ENCODE measurements at places on chromosomes 1 and 21.

- no peak for DNase-seq
Measured at GRCh38 chr1:188089461-188089860, 1260.7 kb downstream of the PLA2G4A start.

DNA sequence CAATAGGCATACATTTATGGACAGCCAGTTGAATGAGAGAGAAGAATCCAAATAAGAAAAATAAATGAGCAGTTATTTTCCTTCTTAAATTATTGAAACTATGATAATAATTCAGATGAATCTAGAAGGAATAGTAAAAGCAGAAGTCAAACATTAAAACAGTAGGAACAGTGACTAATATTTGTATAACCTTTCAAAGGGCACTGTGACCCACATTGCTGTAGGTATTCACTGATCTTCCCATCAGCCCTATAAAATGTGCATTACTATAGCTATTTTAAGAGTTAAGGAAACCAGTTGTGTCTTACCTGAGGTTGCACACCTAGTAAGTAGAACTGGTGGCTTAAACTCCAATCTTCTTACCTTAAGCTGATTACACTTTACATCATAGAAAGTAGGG, 102.8 kb upstream of the ARTN start:
- DNase-seq, result no peak

- DNase-seq, result no peak
Measured at GRCh38 chr1:17620448-17620847, 81.0 kb downstream of the ARHGEF10L start.

DNA sequence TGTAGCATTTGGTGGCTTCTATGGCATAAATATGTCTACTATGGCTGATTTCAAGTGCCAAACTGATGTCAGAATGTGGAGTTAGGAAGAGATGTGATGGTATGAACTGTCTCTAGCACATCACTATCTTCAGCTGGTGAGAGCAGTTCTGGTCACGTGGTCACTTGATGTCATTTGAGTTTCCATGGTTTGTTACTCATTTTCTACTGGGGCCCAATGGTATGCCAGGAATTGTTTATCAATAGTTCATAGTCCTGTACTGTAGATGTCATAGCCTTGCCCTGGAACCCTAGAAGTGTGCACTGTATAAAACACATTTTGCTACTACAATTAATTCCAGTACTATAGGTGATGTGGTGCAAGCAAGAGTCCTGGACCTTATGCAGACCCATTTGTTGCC, 153.7 kb downstream of the PDE4B start:
- DNase-seq, result no peak

DNA sequence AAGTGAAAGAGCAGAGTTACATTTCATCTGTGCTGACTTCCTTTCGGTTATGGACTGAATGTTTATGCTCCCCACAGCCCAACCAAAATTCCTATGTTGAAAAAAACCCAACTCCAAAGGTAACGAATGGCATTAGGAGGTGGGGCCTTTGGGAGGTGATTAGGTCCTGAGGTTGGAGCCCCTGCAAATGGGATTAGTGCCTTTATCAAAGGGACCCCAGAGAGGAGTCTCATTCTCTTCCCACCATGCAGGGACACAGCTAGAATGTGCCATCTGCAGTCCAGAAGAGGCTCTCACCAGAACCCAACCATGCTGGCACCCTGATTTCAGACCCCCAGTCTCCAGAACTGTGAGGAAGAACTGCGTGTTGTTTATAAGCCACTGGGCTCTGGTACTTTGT, 199.3 kb downstream of the TOMM20 start:
- no peak for DNase-seq

DNA sequence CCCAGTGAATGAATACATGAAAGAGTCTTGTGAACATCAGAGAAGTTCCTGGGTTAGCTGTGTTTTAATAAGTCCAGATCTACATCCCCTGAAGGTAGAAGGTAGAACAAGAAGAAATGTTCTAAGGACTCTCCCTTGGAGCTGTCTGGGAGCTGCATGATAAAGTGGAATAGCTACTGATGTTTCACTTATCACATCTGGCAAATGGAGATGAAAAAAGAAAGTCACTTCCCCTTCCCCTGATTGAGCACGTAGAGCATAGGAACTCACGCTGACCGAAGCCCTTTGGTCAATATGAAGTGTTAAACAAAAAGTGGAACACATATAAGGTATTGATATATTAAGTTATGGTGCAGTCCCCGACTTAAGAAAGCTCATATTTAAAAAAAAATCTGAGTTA, 53.2 kb upstream of the PARP1 start:
- no peak for DNase-seq

GRCh38 chr1:112712701-112713128, 2.4 kb downstream of the PPM1J start:
- DNase-seq, result no peak

- DNase-seq, result no peak
Measured at GRCh38 chr1:40931601-40932000, 47.9 kb upstream of the CTPS1 start.

DNA sequence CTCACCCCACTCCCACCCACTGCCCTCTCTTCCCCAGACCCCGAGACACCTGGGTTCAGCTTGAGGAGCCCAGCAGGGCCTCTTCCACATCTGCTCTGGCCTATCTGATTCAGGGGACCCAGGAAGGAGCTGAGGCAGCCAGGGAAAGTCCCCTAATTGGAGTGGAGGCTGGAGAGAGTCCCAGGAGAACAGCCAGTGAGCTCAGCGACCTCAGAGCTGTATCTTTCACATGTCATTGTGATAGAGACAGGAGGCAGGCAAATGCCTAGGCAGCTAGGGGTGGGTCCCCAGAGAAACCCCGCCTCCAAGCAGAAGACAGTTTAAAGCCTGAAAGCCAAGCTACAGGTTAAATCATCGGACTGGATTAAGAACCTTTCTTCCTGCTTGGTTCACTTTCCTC, 122.7 kb downstream of the MATN1 start:
- no peak for DNase-seq

DNA sequence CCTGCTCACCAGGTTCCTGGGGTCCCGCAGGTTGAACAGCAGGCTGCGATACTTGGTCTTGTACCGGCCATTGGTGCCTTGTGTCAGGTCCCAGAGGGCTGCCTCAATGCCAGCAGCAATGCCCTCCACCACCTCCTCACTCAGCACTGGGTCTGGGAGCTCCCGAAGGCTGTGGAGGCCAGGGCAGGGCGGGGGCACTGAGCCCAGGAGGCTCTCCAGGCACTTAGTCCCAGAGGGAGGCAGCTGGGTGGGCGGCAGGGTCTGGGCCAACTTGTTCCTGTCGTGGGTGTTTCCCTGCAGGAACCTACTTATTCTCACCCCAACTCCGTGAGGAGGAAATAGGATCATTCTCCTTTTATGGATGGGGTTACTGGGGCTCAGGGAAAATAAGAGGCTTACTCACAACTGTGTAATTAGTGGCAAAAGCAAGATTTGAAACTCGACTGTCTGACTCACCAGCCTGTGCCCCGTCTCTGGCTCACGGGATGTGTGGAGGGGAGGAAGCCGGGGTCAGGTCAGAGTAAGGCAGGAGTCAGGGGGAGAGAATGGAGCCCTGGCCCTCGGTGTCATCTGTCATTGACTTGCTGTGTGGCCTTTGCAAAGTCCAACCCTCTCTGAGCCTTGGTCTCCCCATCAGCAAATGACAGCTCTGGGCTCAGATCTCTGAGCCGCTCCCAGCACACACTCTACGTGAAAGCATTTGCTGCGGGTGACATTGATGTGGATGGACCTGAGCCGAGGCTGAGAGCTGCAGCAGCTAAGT, 17.2 kb downstream of the SPOCD1 start:
- peak; percentile 75 for DNase-seq

DNA sequence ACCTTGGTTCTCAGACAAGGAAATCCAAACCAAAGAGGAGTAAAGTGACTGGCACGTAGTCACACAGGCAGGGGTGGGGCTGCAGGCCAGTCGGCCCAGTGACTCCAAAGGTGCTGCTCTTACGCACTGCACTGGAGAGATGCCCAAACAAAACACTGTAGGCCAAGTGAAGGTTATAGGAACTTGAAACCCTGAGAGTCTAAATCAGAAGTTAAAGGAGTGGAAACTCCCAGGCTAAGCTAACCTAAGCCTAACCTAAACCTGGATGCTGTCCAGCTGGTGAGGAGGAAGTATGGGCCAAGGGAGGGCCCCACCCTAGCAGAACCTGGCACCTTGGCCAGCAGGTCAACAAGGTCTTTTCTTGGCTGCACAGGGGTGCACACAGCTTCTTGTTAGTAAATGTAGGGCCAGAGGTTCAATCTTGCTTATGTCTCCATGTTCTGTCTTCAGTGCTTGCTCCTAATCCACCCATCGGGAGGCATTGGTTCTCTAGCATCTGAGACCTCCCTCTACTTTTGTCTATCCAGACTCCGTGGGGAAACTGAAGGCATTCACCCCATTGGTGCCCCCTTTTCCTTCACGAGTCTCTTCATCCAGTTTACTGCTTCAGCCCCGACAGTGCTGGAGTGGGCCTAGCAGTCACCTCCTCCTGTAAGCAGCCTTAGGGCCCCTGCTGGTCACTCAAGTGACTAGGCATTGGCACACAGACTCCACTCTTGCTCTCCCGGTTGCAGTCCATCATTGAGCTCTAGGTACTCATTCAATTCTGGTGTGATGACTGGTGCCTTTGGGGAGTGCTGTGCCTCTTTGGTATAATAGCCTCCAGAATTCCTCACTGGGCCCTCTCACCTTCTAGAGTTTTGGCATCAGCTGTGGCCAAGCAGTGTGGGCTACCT, 12.9 kb upstream of the TMEM125 start:
- DNase-seq, result no peak

- DNase-seq, result no peak
Measured at GRCh38 chr1:161261261-161262235, 3.0 kb downstream of the PCP4L1 start.

GRCh38 chr1:26127235-26128163, 15.9 kb downstream of the PDIK1L start:
- no peak for DNase-seq

GRCh38 chr1:78687914-78688313, 38.3 kb downstream of the IFI44 start:
- no peak for DNase-seq

GRCh38 chr1:21687081-21687529, 17.9 kb upstream of the RAP1GAP start:
- no peak for DNase-seq

DNA sequence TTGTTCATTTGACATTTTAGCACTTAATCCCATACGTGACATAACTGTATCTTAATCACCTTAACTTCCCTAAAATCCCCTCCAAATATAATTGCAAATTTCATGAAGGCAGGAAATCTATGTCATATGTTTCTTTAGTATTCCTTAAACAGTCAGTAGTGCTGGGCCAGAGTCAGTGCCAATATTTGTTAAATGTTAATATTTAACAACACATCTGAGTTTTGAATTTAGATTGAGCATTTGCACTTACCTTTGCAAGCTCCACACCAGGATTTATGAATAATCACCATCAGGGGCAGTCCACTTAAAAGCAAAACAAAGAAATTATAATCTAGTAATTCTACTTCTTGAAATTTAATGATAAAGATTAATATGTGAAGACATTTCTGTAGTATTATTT, 5.3 kb downstream of the KTI12 start:
- no peak for DNase-seq

- no peak for DNase-seq
Measured at GRCh38 chr1:62176597-62177312, 17.9 kb upstream of the L1TD1 start.

DNA sequence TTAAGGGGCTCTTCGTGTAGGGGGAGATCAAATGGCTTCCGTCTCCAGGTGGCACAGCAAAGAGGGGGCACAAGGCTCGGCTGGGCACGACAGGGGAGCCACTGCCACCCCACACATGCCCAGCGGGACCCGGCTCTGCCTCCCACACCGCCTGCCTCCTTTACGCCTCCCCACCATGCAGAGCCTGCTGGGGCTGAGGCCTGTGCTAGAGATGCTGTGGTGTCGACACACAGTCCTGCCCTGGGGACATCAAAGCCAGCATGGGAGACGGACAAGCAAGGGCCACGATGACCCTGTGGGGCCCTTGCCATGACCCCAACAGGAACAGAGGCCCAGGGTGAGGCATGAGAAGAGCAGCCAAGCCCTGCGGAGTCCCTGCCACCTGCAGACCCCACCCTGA, 102.8 kb downstream of the NPHP4 start:
- no peak for DNase-seq
